ENCODE measurements at places on chromosomes 3 and 15.

GRCh38 chr15:49110158-49110944, 45.0 kb downstream of the COPS2 start:
- no peak for DNase-seq

GRCh38 chr15:35567392-35567791, 21.4 kb upstream of the DPH6 start:
- no peak for DNase-seq

DNA sequence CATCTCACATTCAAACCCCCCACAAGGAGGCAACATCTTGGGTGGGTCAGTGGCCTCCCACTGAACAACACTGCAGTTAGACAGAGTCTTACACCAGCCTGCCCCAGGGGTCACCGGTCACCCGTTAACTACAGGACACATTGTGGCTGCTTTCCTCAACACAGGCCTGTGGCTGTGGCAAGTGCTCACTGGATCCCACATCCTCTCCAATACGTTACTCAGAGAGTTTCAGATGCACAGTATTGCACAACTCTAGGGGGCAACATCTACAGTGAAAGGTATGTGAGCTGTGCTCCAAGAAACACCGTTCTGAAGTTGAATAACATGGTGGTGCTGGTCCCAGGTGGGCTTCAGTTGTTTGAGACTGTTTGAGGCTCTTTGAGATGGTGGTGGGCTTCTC, 41.0 kb downstream of the CTDSPL start:
- no peak for DNase-seq

- DNase-seq, result no peak
These were observed 176.9 kb downstream of the BBX start for GRCh38 chr3:107699682-107700081.

GRCh38 chr15:80404761-80405553, 775 bp downstream of the ARNT2 start:
- no peak for DNase-seq

DNA sequence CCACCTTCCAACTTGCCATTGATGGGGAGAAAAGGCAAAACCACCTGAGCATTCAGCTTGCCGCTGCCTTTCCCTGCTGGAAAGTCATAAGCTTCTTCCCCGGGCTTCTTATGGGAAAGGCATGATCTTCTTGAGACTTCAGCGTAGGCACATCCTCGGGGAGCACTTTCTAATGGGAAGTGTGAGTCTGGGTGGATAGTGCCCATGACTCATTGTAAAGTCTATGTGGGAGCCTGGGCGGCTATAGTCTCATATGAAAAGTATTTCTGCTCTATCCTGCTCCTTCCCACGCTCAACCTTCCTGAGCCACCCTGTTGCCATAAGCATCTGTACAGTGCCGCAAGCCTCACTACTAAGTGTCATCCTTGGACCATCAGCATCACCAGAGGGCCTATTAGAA, 309.9 kb upstream of the THBS1 start:
- DNase-seq, result peak; percentile 65

GRCh38 chr3:189921770-189922169, 198.9 kb downstream of the P3H2 start:
- DNase-seq, result no peak

DNA sequence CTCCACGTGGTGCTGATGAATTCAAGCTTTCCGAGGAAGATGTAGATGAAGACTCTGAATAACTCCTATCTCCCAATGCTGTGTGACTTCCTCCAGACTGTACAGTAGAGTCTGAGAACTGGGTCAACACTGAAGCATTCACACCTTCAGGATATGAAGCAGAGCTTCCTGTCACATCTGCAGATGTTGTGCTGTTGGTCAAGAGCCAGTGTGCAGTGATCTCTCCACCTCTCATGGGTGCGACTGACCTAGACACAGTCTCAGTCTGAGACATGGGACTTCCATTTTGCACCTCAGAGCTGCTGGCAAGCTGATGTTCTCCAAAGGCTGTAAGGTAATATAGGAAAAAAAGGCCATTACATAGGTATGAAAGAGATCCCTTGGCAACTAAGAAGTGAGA, 36.5 kb downstream of the HEG1 start:
- DNase-seq, result no peak

GRCh38 chr3:59990915-59991314, 941.1 kb upstream of the CFAP20DC start:
- DNase-seq, result no peak

- DNase-seq, result no peak
These were observed 21.8 kb downstream of the ATP2C1 start for GRCh38 chr3:130915567-130916292.

GRCh38 chr3:59759298-59760031, 709.6 kb upstream of the CFAP20DC start:
- no peak for DNase-seq

DNA sequence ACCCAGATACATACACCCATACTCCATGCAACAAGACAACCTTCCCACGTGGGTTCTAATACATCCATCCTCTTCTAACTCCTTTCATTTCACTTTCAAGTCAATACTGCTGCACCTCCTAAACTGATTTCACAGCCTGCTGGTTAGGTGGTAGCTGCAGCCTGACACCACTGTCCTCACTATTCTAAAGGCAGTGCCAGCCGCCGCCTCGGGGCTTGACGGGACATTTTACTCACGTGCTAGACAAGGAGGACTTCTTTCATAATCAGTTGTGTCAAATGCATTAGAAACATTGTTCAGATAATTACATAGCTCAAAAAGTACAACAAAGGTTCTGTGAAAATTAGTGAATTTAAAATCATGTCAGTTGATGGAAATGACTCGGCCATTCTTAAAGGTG, 6.3 kb downstream of the UROC1 start:
- DNase-seq, result no peak

- DNase-seq, result peak; percentile 83
These were observed 19.1 kb downstream of the SLC12A6 start for GRCh38 chr15:34318277-34319079.

GRCh38 chr3:58464866-58465265, 27.0 kb upstream of the KCTD6 start:
- no peak for DNase-seq

- no peak for DNase-seq
These were observed 4.6 kb downstream of the TSC22D2 start for GRCh38 chr3:150412561-150413231.

GRCh38 chr15:78004919-78005634, 72.4 kb downstream of the TBC1D2B start:
- DNase-seq, result peak; percentile 69

DNA sequence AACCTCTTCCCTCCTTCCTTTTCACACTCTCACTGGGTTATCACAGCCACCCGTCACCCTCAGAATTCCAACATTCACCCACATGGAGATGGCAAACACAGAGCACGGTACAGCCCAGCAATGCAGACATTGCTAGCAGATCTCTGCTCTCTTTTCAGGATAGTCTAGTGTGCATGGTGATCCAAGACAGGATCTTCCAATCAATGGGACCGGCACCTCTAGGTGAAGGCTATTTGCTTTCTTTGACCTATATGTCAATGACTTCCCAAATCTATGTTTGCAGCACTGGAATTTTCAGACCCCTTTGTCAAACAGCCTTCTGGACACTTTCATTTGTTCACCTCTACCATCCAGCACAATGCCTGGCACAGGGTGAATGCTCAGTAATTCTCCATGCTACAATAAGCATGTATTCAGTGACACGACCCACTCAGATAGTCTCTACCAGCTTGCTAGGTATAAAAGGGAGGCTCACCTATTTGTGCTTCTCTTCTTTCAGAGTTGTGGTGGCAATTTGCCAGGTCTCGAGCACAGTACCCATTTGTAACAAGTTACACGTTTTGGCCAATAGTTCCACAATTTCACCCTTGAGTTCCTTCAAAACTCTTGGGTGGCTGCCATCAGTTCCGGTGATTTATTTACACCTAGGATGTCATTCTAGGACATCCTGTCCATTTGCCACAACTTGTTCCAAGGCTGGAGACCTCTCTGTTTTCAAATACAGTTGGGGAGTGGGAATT, 279.1 kb upstream of the ICE2 start:
- DNase-seq, result no peak

- no peak for DNase-seq
These were observed 22.8 kb downstream of the SIDT1 start for GRCh38 chr3:113555138-113555537.

DNA sequence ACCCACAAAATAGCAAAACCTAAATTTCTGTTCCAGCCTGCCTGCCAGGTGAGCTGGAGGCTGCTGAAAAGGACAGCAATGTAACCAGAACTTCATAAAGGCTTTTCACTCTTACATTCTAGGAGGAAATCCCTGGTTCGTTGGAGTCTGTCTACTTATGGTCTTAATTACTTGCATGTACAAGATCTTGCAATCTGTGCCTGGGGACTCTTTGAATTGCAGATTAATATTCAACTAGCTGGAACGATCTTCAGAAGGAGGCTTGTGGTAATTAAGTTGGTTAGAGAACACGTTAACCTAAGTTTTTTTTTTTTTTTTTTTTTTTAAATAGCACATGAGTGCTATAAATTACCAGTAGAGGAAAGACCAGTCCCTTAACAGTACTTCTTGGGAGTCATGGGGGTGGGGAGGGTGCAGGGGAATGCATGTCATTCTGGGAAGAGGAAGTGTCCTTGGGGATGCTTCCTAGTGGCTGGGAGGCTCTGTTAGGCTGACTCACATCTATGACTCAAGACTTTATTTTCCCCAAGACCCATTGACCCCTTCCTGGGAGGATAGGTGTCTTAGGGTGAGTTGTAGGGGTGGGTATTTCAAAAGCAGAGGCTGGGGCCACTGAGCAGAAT, 139.8 kb downstream of the RAB11A start:
- DNase-seq, result peak; percentile 76

DNA sequence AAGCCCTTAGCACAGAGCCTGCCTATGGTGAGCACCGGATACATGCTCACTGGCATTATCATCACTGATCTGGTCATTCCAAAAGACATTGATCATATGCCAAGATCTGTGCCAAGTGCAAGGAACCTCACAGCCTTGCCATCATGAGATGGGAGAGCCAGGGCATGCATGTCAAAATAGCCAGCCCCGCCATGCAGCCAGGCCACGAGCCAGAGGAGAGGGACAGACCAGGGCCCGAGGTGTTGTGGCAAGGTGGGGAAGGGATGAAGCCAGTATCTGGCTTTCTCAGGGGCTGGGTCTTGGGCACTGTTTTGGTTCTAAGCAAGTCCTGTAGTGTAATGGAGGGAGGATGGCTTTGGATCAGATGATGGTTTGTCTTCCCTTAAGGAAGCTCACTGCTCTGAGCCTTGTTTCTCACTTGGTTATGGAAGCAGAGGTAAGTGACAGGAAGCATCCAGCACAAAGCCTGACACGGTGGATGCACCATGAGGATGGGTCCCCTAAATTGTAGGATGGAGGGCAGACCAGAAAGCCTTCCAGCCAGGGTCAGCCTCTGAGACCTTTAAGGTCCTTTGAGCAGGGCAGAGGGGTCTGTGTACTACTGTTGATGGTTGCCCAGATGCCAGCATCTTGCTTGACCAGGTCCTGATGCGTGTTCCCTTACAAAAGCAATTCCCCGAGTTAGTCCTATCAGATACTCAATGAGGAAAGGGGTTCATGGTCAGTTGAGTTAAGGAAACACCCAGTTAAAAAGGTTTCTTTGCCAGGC, 247.7 kb upstream of the TLE3 start:
- DNase-seq, result peak; percentile 42

DNA sequence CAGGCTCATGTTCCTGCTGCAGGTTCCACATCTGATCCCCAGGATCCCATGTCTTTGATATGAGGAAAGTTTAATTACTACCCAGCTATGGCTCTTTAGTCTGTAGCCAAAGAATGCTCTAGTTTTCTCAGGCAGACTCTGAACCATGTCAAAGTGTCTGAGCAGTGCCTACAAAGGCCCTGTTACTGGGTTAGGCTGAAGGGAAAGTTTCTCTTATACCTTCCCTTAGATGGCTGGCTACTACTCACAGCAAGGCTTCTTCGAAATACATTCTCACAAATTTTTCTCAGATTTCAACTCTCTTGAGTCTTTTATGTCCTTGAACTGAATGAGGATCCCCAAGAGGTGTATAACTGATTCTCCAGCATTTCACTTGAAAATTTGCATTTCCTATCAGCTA, 102.4 kb downstream of the NR1D2 start:
- no peak for DNase-seq

GRCh38 chr3:99128235-99128634, 226.7 kb upstream of the DCBLD2 start:
- DNase-seq, result no peak

GRCh38 chr3:63580151-63580550, 72.3 kb upstream of the SNTN start:
- no peak for DNase-seq

- DNase-seq, result peak; percentile 82
These were observed 3.2 kb downstream of the ZXDC start for GRCh38 chr3:126472277-126473006.

DNA sequence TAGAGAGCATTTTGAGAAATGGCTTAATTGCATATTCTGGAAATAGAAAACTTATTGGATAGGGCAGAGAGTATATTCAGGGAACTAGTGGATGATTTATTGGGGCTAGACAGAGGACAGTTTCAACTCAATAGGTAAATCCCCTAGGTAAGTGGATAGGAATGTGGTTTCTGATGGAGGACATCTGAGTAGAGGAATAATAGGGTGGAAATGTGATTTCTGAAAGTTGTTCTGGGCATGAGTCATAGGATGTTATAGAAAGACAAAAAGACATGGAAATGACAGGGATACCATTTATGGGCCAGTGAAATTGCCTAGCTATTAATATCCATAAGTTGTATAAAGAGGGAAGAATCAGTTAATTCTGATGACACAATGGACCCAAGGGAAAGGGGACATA, 563.3 kb upstream of the GOLIM4 start:
- no peak for DNase-seq

DNA sequence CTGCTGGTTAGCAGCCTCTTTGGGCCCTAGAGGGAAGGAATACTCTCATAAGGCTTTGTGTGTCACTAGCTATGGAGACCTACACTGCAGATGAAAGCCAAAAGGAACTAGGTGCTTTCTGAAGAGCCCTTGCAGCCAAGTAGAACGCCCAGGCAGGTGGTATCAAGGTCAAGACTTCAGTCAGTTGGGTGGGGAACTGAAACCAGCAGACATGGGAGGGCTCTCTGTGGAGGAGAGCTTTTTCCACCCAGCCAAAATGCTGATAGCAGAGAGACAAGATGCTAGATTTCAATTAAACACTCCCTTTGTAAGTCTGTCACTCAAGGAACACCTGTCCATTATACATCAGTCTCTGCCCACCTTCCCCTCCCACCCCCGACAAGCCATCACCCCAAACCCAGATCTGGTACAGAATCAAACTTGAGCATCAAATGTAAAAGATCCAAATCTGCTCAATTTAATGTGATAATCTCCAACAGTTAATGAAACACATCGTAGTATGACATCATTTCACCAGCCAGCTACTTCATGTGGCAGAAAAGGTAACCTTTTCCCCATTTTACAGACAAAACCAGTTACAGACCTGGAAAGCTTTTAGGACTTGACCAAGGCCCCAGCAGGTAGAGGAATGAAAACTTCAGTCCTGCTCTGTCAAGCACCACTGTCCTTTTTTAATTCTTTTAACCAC, 14.6 kb downstream of the MRPS25 start:
- DNase-seq, result no peak

- DNase-seq, result no peak
These were observed 55.8 kb downstream of the POLR2M start for GRCh38 chr15:57762302-57762701.

DNA sequence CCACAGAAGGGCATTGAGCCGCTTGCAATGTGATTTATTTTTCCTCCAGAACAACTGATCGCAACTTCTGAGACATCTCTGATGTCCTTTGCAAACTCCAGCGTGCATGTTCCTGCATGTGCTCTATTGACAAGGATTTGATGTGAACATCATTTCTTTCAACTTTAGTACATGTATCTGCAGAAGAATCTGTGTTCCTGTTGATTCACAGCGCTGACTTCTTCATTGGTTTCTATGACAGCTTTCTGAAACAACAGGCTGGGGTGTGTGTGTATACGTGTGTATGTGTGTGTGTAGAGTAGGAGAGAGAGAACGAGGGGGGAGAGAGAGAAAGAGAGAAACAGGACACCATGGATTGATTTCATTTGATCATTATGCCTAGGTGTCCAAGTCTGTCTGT, 56.7 kb upstream of the CMTM8 start:
- no peak for DNase-seq

Measured in islet precursor cell (in vitro differentiated cells).